Cardiac ventricle fibroblast (primary cell): ENCODE measurements at places on chromosomes 7 and 10. TPM values are rescaled to one million over a fixed set of nuclear protein-coding genes. Genes with fewer than 3 reads are reported as not detected.

The CLEC2L gene
- not detected in 2 replicates for total RNA-seq

The SPDYE16 gene
- 0.75 TPM in 1 of 2 replicates, not detected in the other for total RNA-seq

The STRA8 gene
- not detected in 2 replicates for total RNA-seq

The STEAP4 gene
- 31.6 and 40.5 TPM in 2 replicates for total RNA-seq

The RSPH10B gene
- total RNA-seq: not detected in 2 replicates

The BTBD16 gene
- not detected in 2 replicates for total RNA-seq

The TSPAN12 gene
- 0.88 and 1.7 TPM in 2 replicates for total RNA-seq

The SH2D4B gene
- total RNA-seq: not detected in 2 replicates

The OR13A1 gene
- total RNA-seq: not detected in 2 replicates

The LIPM gene
- total RNA-seq: not detected in 2 replicates

The LDB3 gene
- total RNA-seq: 0.10 and 0.31 TPM in 2 replicates

The CYP2C19 gene
- total RNA-seq: not detected in 2 replicates

The TRPV5 gene
- total RNA-seq: not detected in 2 replicates

The PKD1L1 gene
- total RNA-seq: 0.29 and 0.69 TPM in 2 replicates

The TMEM270 gene
- not detected in 2 replicates for total RNA-seq

The DPP6 gene
- 0.06 TPM in 1 of 2 replicates, not detected in the other for total RNA-seq

The LIPN gene
- total RNA-seq: not detected in 2 replicates

The ZCCHC24 gene
- 87.0 and 88.7 TPM in 2 replicates for total RNA-seq

The IFIT3 gene
- total RNA-seq: 15.7 and 16.1 TPM in 2 replicates

The CPA2 gene
- total RNA-seq: not detected in 2 replicates

The WEE2 gene
- not detected in 2 replicates for total RNA-seq

The MET gene
- 1.1 and 1.3 TPM in 2 replicates for total RNA-seq

The NCF1 gene
- total RNA-seq: not detected in 2 replicates

The CASP2 gene
- 6.5 and 7.6 TPM in 2 replicates for total RNA-seq

The KAZALD1 gene
- 23.5 and 25.0 TPM in 2 replicates for total RNA-seq

The HOXA4 gene
- total RNA-seq: not detected in 2 replicates

The SPDYE11 gene
- total RNA-seq: not detected in 2 replicates

The SSC4D gene
- 0.37 and 1.2 TPM in 2 replicates for total RNA-seq

The RPEL1 gene
- not detected in 2 replicates for total RNA-seq

The CPED1 gene
- 8.4 and 10.5 TPM in 2 replicates for total RNA-seq

The FKBP6 gene
- not detected in 2 replicates for total RNA-seq

The MAP3K8 gene
- total RNA-seq: 8.2 and 10.3 TPM in 2 replicates

The EMX2 gene
- 0.10 and 0.75 TPM in 2 replicates for total RNA-seq

The ATG9B gene
- total RNA-seq: 0.25 TPM in 1 of 2 replicates, not detected in the other

The TCERG1L gene
- not detected in 2 replicates for total RNA-seq

The ESYT2 gene
- total RNA-seq: 53.6 and 57.8 TPM in 2 replicates

The PAPOLB gene
- 0.24 TPM in 1 of 2 replicates, not detected in the other for total RNA-seq

The NUTM2E gene
- not detected in 2 replicates for total RNA-seq

The SPACDR gene
- 0.44 and 5.0 TPM in 2 replicates for total RNA-seq

The LMOD2 gene
- not detected in 2 replicates for total RNA-seq

The IL6 gene
- total RNA-seq: 3.1 and 5.2 TPM in 2 replicates

The TMEM236 gene
- total RNA-seq: 0.06 and 0.15 TPM in 2 replicates

The DTX2 gene
- total RNA-seq: 7.8 and 17.3 TPM in 2 replicates

The FGFBP3 gene
- total RNA-seq: 0.05 TPM in 1 of 2 replicates, not detected in the other

The PIK3CG gene
- 0.39 and 1.2 TPM in 2 replicates for total RNA-seq

The KCNMA1 gene
- 3.3 and 4.5 TPM in 2 replicates for total RNA-seq

The GTF2I gene
- 96.9 and 111 TPM in 2 replicates for total RNA-seq

The EPO gene
- not detected in 2 replicates for total RNA-seq

The PRLHR gene
- total RNA-seq: not detected in 2 replicates

The PNLIPRP1 gene
- not detected in 2 replicates for total RNA-seq

The H2BK1 gene
- not detected in 2 replicates for total RNA-seq

The CHST15 gene
- total RNA-seq: 15.0 and 17.1 TPM in 2 replicates

The NUDT1 gene
- 17.8 and 25.2 TPM in 2 replicates for total RNA-seq

The TMEM273 gene
- total RNA-seq: 0.12 TPM in 1 of 2 replicates, not detected in the other

The OR2A1 gene
- 0.05 TPM in 1 of 2 replicates, not detected in the other for total RNA-seq

The MYO1G gene
- total RNA-seq: not detected in 2 replicates

The UCN3 gene
- total RNA-seq: not detected in 2 replicates

The BNIP3 gene
- 258 and 357 TPM in 2 replicates for total RNA-seq
